Esophagus squamous epithelium (tissue), 5 donors: ENCODE measurements at places on chromosomes 16 and 17.

GRCh38 chr17:57911834-57912673, 43.2 kb downstream of the CUEDC1 start:
- no peaks in the 10 kb centered on the region for H3K36me3 ChIP-seq
- peak overlapping the region; percentile 93 for H3K27ac ChIP-seq
- peaks cover 58% of the 10 kb centered on the region for H3K4me1 ChIP-seq

DNA sequence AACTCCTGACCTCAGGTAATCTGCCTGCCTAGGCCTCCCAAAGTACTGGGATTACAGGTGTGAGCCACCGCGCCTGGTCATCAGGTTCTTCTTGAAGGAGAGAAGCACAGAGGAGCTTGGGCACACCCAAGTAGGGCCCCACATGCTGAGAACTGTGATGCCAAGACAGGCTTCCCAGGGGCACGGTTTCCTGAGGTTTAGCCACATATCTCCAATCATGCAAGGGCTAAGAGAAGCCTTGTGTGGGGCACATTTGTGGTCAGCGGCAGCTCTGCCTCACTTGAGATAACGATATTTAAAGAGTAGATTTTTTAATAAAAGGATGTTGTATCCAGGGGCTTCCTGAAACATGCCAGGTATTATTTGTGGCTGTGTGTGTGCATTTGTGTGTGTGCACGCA, 46.9 kb downstream of the CUEDC1 start:
- no peak overlapping the region for H3K4me3 ChIP-seq
- peaks cover 42% of the 10 kb centered on the region for H3K4me1 ChIP-seq
- DNase-seq = no peak
- no peaks in the 10 kb centered on the region for H3K27me3 ChIP-seq
- no peaks in the 10 kb centered on the region for H3K36me3 ChIP-seq

- no peaks in the 10 kb centered on the region for H3K27me3 ChIP-seq
- peak overlapping the region; percentile 88 for H3K27ac ChIP-seq
- DNase-seq = no peak
- H3K4me3 ChIP-seq = no peak overlapping the region
These were observed 27.0 kb upstream of the DHX8 start for GRCh38 chr17:43456661-43457361.

DNA sequence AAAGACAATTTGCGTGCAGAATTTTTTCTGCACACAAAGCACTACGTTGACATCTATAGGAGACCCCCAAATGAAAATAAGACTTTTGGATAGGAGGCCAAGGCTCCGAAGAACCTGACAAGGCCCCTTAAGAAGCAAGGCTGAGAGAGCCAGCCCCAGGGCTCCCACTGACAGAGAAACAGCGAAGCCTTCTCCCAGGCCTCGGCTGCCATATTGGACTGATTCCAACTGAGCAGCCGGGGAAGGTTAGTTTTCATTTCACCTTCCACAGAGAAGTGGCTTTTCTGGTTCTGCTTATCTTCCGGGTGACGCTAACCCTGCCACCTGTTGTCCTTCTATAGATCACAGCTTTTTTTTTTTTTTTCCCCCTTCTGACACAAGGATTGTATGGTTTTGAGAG, 356.7 kb downstream of the SOX9 start:
- H3K4me1 ChIP-seq = peaks cover 12% of the 10 kb centered on the region
- no peaks in the 10 kb centered on the region for H3K27me3 ChIP-seq
- no peak for DNase-seq
- H3K27ac ChIP-seq = peak overlapping the region; percentile 72
- no peaks in the 10 kb centered on the region for H3K36me3 ChIP-seq

- peak overlapping the region; percentile 81 for H3K27ac ChIP-seq
- no peaks in the 10 kb centered on the region for H3K27me3 ChIP-seq
- no peak for DNase-seq
- peak overlapping the region; percentile 80 for H3K4me3 ChIP-seq
- no peaks in the 10 kb centered on the region for H3K4me1 ChIP-seq
- no peaks in the 10 kb centered on the region for H3K36me3 ChIP-seq
These were observed 440 bp downstream of the NPRL3 start for GRCh38 chr16:138049-138417.

GRCh38 chr17:77476931-77477805, 336.4 kb downstream of the SEC14L1 start:
- peaks cover 7% of the 10 kb centered on the region for H3K36me3 ChIP-seq
- DNase-seq = no peak
- H3K27ac ChIP-seq = peak overlapping the region; percentile 87
- peaks cover 3% of the 10 kb centered on the region for H3K27me3 ChIP-seq
- H3K4me1 ChIP-seq = peaks cover 92% of the 10 kb centered on the region
- no peak overlapping the region for H3K4me3 ChIP-seq

- no peak overlapping the region for H3K4me3 ChIP-seq
- H3K36me3 ChIP-seq = no peaks in the 10 kb centered on the region
- DNase-seq = no peak
- no peaks in the 10 kb centered on the region for H3K27me3 ChIP-seq
These were observed 153.4 kb downstream of the TMEM114 start for GRCh38 chr16:8436931-8437330.

- DNase-seq = no peak
- H3K4me3 ChIP-seq = no peak overlapping the region
- no peaks in the 10 kb centered on the region for H3K27me3 ChIP-seq
- H3K36me3 ChIP-seq = no peaks in the 10 kb centered on the region
These were observed 4.6 kb upstream of the CRYBA1 start for GRCh38 chr17:29242051-29242450.

- no peak overlapping the region for H3K4me3 ChIP-seq
- H3K27me3 ChIP-seq = no peaks in the 10 kb centered on the region
- H3K27ac ChIP-seq = no peak overlapping the region
- no peaks in the 10 kb centered on the region for H3K36me3 ChIP-seq
- no peak for DNase-seq
These were observed 10.4 kb downstream of the ABR start for GRCh38 chr17:1169221-1169928.

DNA sequence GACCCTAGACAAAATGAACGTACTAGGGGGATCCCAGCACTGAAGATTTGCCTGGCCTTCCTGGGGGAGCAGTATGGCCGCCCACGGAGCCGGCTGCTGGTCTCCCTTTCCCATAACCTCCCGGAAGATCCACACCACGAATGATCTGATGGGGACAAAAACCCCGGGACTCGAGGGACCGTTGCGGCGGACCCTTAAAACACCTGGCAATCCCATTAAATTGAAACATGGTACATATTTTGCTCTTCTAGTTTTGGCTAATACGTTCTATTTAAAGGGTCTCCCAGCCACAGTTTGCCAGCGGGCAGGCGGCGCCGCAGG, 45.2 kb upstream of the LCMT1 start:
- H3K4me3 ChIP-seq = peak overlapping the region; percentile 72
- H3K27me3 ChIP-seq = no peaks in the 10 kb centered on the region
- peaks cover 5% of the 10 kb centered on the region for H3K4me1 ChIP-seq
- H3K27ac ChIP-seq = peak overlapping the region; percentile 80

- no peak overlapping the region for H3K27ac ChIP-seq
- peaks cover 2% of the 10 kb centered on the region for H3K4me1 ChIP-seq
- no peaks in the 10 kb centered on the region for H3K36me3 ChIP-seq
- H3K27me3 ChIP-seq = no peaks in the 10 kb centered on the region
- no peak for DNase-seq
- H3K4me3 ChIP-seq = no peak overlapping the region
These were observed 6.8 kb upstream of the SULT1A1 start for GRCh38 chr16:28616636-28617035.

DNA sequence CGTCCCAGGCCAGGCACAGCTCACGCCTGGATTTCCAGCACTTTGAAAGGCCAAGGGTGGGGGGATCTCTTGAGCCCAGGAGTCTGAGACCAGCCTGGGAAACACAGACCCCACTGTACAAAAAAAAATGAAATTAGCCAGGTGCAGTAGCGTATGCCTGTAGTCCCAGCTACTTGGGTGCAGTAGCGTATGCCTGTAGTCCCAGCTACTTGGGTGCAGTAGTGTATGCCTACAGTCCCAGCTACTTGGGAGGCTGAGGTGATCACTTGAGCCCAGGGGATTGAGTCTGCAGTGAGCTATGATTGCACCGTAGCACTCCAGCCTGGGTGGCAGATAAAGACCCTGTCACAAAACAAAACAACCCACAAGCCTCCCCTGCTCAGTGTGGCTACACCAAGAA, 27.0 kb upstream of the SLC25A19 start:
- peaks cover 18% of the 10 kb centered on the region for H3K4me1 ChIP-seq
- peaks cover 12% of the 10 kb centered on the region for H3K36me3 ChIP-seq
- H3K27me3 ChIP-seq = no peaks in the 10 kb centered on the region
- peak overlapping the region; percentile 61 for H3K27ac ChIP-seq
- DNase-seq = no peak
- no peak overlapping the region for H3K4me3 ChIP-seq

GRCh38 chr16:57577691-57578224, 35.3 kb downstream of the ADGRG5 start:
- peaks cover 7% of the 10 kb centered on the region for H3K4me1 ChIP-seq
- no peak overlapping the region for H3K27ac ChIP-seq
- no peaks in the 10 kb centered on the region for H3K36me3 ChIP-seq
- no peak overlapping the region for H3K4me3 ChIP-seq
- H3K27me3 ChIP-seq = no peaks in the 10 kb centered on the region

DNA sequence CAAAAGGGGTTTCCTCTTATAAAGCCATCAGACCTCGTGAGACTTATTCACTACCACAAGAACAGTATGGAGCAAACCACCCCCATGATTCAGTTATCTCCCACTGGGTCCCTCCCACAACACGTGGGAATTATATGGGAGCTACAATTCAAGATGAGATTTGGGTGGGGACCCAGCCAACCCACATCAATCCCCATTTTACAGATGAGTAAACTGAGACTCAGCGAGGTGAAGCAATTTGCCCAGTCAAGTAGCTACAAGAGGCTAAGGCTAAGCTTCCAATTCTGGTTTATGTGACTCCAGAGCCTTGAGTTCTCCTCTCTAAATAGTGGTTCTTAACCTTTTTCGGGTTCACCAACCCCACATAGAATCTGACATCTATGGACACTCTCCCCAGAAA, 8.8 kb downstream of the CD300A start:
- no peak for DNase-seq
- H3K4me1 ChIP-seq = no peaks in the 10 kb centered on the region
- H3K36me3 ChIP-seq = no peaks in the 10 kb centered on the region
- no peak overlapping the region for H3K4me3 ChIP-seq

GRCh38 chr16:79409978-79410377, 190.6 kb downstream of the MAF start:
- DNase-seq = no peak
- no peaks in the 10 kb centered on the region for H3K36me3 ChIP-seq
- H3K27ac ChIP-seq = no peak overlapping the region

GRCh38 chr17:72713701-72714100, 378.8 kb downstream of the SLC39A11 start:
- peaks cover 9% of the 10 kb centered on the region for H3K4me1 ChIP-seq
- no peak overlapping the region for H3K27ac ChIP-seq
- H3K27me3 ChIP-seq = no peaks in the 10 kb centered on the region
- H3K4me3 ChIP-seq = no peak overlapping the region
- no peaks in the 10 kb centered on the region for H3K36me3 ChIP-seq
- DNase-seq = no peak

GRCh38 chr17:49708515-49709183, 885 bp upstream of the SLC35B1 start:
- no peaks in the 10 kb centered on the region for H3K27me3 ChIP-seq
- peak overlapping the region; percentile 91 for H3K27ac ChIP-seq
- no peak for DNase-seq
- peaks cover 60% of the 10 kb centered on the region for H3K36me3 ChIP-seq
- H3K4me1 ChIP-seq = peaks cover 45% of the 10 kb centered on the region

DNA sequence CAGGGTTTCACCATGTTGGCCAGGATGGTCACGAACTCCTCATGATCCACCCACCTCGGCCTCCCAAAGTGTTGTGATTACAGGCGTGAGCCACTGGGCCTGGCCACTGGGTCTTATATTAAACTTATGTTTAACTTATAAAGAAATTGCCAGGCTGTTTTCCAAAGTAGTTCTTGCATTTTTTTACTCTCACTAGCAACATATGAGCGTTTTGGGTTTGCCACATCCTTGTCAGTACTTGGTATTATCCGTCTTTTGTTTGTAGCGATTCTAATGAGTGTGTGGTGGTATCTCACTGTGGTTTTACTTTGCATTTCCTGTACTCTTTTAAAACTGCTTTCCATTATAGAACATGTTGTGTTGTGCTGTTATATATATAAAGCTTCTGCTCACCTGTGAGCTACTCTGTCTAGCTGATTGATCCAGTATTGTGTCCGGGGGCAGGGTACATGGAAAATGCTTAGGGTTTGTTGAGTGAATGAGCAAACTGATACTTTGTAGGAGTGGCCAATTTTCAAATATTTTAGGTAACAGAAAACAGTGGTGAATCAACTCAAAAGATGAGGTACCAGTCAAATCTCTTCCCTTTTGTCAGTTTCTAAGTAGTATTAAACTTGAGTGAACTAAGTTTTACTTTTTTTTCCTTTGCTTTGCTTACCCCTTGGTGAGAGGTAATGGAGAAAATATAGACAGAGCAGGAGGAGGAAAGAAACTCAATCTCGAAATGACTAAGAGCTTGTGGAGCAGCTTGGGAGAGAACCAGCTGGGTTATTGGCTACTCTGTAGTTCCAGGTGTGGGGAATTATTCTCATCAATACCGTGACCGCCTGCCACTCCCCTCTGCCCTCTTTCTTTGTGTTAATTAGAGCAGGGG, 75.8 kb downstream of the PITPNC1 start:
- DNase-seq = no peak
- H3K27ac ChIP-seq = no peak overlapping the region
- H3K4me3 ChIP-seq = no peak overlapping the region
- H3K36me3 ChIP-seq = no peaks in the 10 kb centered on the region
- H3K27me3 ChIP-seq = no peaks in the 10 kb centered on the region

DNA sequence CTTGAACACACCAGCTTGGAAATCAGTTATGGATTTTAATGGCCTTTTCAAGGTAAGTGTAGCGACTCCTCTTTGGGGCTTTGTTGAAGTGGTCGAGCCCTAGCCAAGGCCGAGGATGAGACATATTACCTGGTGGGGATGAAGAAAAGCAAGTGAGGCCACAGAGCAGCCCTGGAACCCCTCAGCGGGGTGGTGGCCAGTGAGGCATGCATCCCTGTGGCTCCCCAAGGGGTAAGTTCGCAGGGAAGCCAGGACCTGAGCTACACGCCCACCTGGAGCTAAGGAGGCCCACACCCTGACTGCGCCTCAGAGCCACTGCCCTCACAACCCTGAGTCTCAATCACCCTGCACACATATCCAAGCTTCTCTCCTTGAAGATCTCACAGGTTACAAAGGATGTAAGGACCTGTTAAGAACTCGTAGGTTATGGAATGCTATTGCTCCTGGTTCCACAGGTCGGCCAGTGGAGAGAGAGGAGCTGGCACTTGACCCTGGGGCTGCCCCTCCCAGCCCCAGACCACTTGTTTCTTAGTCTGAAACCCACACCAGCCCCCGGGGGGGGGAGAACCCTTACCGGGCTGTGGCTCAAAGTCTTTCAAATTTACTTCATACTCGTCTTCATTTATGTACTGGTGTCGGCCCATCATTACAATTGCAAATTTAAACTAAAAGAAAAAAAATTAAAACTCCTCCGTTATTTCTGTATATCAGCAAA, 12.0 kb downstream of the LITAFD start:
- H3K27me3 ChIP-seq = no peaks in the 10 kb centered on the region
- H3K4me3 ChIP-seq = no peak overlapping the region
- H3K4me1 ChIP-seq = no peaks in the 10 kb centered on the region
- H3K27ac ChIP-seq = no peak overlapping the region
- peaks cover 34% of the 10 kb centered on the region for H3K36me3 ChIP-seq
